ENCODE measurements at places on chromosomes 4 and X. TPM values are rescaled to one million over a fixed set of nuclear protein-coding genes. Genes with fewer than 3 reads are reported as not detected.

DNA sequence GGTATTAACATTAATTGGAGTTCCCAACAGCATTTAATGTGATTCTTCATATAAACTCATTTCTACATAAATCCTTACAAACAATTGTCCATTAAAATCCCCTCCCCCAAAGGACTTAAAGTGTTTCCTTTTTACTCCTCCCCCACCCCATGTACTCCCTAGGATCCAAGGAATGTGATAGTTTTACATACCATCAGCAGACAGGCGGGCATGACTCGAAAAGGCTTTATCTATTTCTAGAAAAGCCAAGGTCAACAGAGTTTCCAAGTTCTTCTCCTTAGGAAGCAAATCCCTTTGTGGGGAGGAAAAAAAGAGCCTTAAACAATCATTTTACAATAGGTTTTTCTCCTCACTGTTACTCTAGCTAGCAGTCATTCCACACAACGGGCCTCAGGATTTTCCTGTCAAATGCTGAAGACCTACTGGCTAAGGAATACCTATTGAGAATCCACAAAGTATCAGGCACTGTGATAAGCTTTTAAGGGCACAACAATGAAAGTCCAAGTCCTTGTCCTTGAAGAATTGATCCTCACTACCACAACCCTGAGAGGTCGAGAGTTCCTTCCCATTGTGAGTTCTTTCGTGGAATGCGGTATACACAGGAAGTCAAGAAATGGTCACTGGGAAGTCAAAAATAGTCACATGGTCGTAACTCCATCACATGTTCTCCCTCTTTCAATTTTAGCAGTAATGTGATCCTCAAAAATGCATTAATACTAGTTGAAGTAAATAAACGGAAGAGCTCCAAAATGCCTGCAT lies 7.2 kb downstream of the PPM1K start:
- no peak for DNase-seq

DNA sequence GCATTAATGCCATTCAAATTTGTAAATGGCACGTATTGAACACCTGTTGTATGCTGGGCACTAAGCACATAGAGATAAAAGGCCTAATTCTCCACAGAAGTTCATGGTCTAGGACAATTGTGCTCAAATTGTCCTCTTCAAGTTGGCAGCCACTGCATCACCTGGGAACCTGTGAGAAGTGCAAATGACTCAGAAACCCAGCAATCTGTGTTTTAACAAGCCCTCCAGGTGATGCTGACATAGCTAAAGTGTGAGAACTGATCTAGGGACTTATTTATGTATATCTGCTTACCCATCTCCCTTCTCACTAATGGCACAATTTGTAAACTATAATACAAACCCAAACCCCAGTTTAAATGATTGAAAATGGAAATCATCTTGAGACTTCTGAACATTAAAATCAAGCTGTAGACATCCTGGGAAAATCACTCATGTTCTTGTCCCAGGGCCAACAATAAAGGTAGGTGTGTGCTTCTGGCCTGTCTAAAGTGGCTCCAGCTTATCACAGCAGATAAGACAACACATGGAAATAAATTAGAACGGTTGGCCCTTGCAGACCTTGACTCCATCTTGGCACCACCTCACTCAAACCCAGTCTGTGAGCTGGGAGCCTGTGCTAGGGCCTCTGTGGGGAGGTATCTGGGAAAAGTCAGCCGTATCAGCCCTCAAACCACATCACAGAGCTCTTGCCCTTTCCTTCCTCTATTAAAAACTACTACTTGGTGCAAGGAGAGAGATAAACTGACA lies 46.8 kb downstream of the UCHL1 start:
- DNase-seq = no peak

- no peak for DNase-seq
These were observed 8.9 kb upstream of the P2RY8 start for GRCh38 chrX:1545776-1546408.

- DNase-seq = peak; percentile 95
These were observed 13.2 kb downstream of the GPC4 start for GRCh38 chrX:133402042-133402453.

FGFR3 gene
- total RNA-seq = 0.33 TPM
